ENCODE measurements at places on chromosomes 16 and 17.

DNA sequence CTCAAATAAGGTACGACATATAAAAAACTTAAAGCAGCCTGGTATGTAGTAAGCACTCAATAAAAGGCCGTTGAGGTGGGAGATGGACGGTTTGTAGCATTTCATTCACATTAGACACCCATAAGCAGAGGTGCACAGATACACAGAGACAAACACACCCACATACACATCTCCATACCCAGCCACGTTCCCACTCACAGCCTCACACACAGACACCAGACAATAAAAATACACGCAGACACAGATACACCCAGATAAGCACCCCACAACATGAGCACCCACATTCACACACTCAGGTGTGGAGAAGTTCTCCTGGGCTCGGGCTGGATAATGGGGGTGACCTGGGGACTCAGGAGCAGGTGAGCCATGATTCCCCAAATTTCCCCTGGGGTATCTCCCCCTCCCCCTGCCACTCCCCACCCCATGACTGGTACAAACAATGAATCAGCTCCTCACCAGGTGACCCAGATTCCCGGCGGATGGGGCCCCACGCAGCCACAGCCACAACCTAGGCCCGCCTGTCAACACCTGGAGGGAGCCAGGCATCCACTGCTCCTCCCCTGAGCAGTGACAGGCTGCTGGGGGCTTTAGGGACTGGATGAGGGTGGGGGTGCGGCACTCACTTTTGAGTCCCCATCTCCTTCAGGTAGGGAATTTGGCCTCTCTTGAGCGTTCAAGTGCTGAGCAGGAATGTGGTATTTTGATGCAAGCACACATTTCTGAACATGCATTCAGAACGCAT lies 2.7 kb downstream of the DLX3 start:
- no peak for DNase-seq

- no peak for DNase-seq
Observed at GRCh38 chr16:56649271-56649670, 2.4 kb upstream of the MT1B start.

GRCh38 chr16:82013139-82013538 lies 1.9 kb upstream of the SDR42E1 start:
- DNase-seq = no peak

GRCh38 chr17:80372922-80373570 lies 41.9 kb upstream of the ENDOV start:
- DNase-seq = no peak

GRCh38 chr16:24671455-24671954 lies 57.9 kb upstream of the TNRC6A start:
- DNase-seq = no peak

DNA sequence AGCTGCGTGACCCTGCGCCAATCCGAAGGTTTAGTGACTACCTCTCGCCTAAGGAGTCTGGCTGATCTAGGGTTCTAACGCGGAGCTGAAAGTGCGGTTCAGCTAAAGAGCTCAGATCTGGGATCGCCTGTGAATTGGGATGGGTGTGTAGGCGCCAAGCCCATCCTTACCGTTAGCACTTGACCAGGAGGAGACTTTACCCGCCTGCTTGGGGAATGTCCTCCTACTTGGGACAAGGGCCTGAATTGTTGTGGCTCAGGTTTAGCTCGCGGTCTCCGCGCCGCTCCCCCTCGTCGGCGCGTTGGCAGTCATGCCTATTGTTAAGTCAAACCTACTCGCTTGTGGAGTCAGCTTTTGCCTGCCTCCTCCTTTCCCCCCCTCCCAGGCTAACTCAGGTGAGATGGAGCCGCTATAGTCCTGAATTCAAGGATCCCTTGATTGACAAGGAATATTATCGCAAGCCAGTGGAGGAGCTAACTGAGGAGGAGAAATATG lies 480 bp downstream of the MRPS7 start:
- DNase-seq = no peak

GRCh38 chr17:35167046-35167445 lies 19.4 kb downstream of the UNC45B start:
- DNase-seq = no peak

DNA sequence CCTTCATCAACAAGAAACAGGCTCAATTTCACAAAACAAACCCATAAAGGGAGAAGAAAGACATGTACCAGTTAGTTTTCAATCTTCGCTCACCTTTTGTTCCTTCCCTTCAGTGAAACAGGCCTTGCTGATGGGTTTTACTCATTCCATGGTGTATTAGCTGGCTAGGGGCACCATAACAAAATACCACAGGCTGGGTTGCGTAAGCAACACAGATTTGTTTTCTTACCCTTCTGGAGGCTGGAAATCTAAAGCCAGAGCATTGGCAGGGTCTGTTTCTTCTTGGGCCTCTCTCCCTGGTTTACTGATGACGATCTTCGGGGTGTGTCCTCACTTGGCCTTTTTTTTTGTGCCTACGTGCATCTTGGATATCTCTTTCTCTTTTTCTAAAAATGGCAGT lies 383.4 kb upstream of the RBFOX1 start:
- no peak for DNase-seq

DNA sequence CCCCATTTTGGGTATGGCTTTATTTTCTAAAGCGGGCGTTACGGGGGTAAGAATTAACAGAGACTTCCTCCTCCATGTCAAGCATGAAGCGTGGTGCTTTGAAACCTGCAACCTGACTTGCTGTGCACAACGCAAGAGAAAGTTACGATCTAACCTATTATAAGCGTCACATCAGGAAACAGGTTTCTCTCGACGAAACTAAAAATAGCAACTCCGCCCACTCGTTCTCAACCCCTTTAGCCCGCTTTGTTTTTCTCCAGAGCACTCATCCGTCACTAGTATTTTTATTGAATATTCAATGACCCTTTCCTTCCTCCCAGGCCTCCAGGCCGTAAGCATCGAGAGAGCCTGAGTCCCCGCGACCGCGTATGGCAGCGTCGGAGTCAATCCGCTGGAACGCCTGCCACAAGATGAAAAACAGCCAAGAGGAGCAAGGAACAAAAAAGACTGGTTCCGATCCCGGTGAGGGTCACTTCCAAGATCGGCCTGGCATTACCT lies 555 bp downstream of the NUP88 start:
- peak; percentile 65 for DNase-seq

- no peak for DNase-seq
Observed at GRCh38 chr16:22425036-22425801, 50.8 kb upstream of the CDR2 start.

- no peak for DNase-seq
Observed at GRCh38 chr16:81551821-81552304, 107.3 kb downstream of the CMIP start.

DNA sequence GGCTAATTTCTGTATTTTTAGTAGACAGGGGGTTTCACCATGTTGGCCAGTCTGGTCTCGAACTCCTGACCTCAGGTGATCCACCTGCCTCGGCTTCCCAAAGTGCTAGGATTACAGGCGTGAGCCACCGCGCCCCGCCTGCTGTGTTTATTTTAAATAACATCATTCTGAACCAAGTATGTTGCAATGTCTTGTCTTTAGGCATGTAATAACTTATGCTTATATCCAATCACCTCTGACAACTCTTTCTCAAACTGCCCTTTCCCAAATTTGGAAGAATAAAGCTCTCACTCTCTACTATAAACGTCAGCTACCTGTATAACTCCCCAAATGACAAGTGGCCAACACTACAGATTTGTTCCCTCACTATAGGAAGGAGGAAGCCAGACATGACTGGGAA lies 103.1 kb upstream of the FA2H start:
- no peak for DNase-seq

- no peak for DNase-seq
Observed at GRCh38 chr16:50411034-50411433, 42.2 kb upstream of the BRD7 start.

- DNase-seq = no peak
Observed at GRCh38 chr16:75653922-75654321, 6.3 kb downstream of the TERF2IP start.

DNA sequence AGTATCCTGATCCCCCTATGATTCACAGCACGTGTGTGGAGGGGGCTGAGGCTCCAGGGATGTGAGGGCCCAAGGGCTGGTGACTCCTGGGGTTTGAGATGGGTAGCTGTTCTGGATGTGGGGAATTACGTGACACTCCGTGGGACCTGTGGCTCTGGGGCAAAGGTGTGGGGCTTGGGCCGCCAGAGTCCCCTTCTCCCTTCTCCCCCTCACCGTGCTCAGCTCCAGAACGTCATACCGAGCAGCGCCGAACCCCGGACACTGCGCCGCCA lies 7.2 kb downstream of the PLEKHH3 start:
- no peak for DNase-seq

- DNase-seq = no peak
Observed at GRCh38 chr16:65305266-65305959, 183.6 kb upstream of the CDH11 start.

- DNase-seq = no peak
Observed at GRCh38 chr16:20871941-20872815, 28.0 kb downstream of the DCUN1D3 start.

GRCh38 chr17:21295036-21295952 lies 10.8 kb downstream of the MAP2K3 start:
- no peak for DNase-seq

GRCh38 chr16:4386451-4386805 lies 14.8 kb downstream of the VASN start:
- no peak for DNase-seq

- no peak for DNase-seq
Observed at GRCh38 chr16:27251541-27252205, 16.9 kb downstream of the NSMCE1 start.

- DNase-seq = peak; percentile 10
Observed at GRCh38 chr17:30021708-30022317, 80.4 kb downstream of the EFCAB5 start.

DNA sequence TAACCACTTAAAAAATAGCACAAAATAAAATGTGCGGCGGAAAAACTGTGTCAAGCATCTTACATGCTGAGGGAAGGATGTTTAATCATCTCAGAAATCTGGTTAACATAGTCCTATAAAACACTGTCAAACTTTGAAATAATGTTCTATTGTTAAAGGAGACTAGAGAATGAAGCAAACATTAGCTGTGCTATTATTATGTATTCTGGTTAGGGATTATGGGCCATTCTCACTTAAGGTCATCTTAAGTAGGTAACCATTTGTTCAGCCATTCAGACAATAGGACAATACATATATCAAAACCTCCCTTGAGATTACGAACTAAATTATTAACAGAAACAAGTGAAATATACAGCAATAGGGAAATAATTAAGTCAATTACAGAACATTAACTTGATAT lies 24.7 kb downstream of the GRB2 start:
- DNase-seq = no peak

GRCh38 chr16:89837014-89837546 lies 8.8 kb downstream of the SPIRE2 start:
- DNase-seq = no peak

DNA sequence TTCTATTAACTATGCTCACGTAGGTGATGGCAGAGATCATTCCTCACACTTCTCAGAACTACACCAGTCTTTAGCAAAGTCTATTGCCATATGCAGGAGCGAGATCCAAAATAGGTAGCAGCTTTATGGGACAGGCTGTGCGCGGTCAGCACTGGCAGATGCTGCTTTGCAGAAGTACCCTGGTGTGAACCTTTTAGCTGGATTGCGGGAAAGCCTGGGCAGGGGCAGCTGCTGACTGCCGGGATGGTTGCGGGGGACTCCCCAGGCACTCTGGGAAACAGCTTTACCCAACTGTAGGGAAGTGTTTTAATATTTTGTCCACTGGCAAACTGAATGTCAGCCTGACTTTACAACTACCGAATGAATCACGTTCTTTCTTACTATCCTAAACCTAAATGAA lies 251.3 kb downstream of the HS3ST3A1 start:
- no peak for DNase-seq

DNA sequence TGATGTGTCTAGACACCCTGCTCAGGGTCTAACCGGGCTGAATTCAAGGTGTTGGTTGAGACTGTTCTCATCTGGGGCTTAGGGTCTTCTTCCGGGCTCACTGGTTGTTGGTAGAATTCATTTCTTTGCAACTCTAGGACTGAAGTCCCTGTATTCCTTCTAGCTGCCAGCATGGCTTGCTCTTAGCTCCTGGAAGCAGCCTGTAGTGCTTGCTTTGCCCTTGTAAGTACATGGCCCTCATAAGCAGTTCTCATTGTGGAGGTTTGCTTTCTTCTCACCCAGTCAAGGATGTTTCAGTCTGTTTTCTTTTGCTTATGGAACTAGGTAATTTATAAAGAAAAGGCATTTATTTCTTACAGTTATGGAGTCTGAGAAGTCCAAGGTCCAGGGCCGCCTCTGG lies 26.3 kb downstream of the COX10 start:
- DNase-seq = no peak

DNA sequence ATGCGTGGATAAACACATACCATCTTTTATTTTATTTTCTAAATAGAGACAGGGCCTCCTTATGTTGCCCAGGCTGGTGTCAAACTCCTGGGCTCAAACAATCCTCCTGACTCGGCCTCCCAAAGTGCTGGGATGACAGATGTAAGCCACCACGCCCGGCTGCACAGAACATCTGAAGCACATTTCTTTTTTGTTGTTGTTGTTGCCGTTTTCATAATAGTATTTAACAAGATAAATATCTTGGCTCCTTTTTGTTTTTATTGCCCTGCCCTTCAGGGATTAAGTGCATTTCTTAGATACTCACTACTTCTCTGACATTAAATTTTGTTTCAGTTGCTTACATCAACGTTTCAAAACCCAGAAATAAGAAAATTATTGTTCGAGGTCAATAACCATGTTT lies 37.4 kb downstream of the ANKRD11 start:
- no peak for DNase-seq

DNA sequence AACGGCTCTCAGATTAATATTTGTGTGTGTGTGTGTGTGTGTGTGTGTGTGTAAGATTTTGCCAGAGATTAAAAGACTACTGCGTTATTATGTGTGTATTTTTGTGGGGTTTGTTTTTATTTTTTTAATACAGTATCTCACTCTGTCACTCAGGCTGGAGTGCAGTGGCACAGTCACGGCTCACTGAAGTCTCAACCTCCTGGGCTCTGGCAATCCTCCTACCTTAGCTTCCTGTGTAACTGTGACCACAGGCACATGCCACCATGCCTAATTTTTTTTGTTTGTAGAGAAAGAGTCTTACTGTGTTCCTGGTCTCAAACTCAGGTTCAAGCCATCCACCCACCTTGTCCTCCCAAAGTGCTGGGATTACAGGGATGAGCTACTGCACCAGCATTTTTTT lies 87.2 kb downstream of the CYB561 start:
- no peak for DNase-seq

GRCh38 chr17:31608659-31609254 lies 217.3 kb downstream of the RAB11FIP4 start:
- no peak for DNase-seq

- no peak for DNase-seq
Observed at GRCh38 chr16:86994215-86994614, 323.0 kb downstream of the C16orf95 start.

DNA sequence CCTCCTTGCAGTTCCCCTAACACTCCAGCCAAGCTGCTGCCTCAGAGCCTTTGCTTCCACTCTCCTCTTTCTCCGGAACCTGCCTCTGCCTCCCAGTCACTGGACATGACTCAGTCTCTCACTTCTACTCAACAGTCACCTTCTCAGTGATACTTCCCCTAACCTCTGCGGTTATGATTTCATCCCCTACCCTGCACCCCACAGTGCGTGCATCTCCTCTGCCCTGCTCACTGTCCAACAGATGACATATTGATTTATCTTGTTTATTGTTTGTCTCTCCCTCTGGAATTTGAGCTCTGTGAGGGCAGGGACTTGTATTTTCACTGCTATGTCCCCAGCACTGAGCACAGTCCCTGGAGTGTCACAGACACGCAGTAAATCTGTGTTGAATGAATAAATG lies 100.7 kb downstream of the CYLD start:
- no peak for DNase-seq

Data from activated CD4-positive, alpha-beta T cell treated with anti-CD3 and anti-CD28 coated beads for 4 hours (primary cell).